ENCODE measurements at places on chromosomes 5 and 9. TPM values are rescaled to one million over a fixed set of nuclear protein-coding genes. Genes with fewer than 3 reads are reported as not detected.

The SPATA31D4 gene
- total RNA-seq: not detected

The ZDHHC11 gene
- 0.36 TPM for total RNA-seq

The GABRB2 gene
- not detected for total RNA-seq

The LCN9 gene
- not detected for total RNA-seq

The CCDC180 gene
- 0.90 TPM for total RNA-seq

DNA sequence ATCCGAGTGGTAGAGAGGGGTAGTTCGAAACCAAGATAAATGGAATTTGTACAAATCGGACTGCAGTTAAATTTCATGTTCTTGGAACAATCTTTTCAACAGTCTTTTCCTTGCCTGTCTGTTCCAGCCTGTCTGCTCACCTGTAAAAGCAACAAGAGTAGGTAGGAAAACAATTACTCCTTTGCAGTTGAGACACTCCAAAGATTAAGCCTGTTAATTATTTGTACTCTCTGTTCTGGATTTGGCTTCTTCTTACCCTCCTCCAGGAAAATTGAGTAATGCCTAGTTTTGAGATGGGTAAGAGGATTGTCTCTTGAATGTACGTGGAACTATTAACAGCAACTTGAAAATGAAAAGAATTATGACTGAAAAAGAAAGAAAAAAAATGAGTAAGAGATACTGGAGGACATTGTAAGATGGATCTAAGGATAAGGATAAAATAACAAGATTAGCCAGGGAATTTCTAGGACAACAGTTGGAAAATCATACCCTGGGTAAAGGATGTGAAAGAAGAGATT is 24.3 kb downstream of the SPAAR start:
- no peak for DNase-seq

DNA sequence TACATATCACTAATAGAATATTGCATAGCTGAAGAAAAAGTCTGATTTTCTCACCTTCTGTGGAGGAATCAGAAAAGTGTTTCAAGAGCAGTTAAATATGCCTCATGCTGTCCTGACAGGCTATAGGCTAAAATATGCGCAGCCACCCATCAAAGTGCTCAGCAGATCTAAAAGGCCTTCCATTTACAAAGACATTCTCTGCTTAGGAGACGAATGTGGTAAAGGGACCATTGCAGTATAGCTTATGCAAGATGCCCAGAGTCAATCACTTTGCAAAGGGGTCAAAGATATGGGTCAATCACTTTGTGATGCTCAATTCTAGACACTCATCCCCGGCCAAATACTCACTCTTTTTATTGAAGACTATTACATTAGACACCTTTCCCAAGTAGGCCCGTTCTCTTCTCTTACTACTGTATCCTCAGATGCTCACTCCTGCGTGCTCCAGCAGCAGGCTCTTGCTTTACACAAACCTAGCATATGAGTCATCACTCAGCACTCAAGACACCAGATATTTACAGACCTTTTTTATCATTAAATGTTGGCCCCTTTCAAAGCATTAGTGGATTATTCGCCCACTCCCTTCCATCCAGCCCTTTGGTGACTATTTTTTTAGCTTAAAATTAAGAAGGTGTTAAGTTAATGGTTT is 568.2 kb upstream of the CDH18 start:
- no peak for DNase-seq

GRCh38 chr9:98074115-98074990 is 17.8 kb downstream of the NANS start:
- peak; percentile 59 for DNase-seq

DNA sequence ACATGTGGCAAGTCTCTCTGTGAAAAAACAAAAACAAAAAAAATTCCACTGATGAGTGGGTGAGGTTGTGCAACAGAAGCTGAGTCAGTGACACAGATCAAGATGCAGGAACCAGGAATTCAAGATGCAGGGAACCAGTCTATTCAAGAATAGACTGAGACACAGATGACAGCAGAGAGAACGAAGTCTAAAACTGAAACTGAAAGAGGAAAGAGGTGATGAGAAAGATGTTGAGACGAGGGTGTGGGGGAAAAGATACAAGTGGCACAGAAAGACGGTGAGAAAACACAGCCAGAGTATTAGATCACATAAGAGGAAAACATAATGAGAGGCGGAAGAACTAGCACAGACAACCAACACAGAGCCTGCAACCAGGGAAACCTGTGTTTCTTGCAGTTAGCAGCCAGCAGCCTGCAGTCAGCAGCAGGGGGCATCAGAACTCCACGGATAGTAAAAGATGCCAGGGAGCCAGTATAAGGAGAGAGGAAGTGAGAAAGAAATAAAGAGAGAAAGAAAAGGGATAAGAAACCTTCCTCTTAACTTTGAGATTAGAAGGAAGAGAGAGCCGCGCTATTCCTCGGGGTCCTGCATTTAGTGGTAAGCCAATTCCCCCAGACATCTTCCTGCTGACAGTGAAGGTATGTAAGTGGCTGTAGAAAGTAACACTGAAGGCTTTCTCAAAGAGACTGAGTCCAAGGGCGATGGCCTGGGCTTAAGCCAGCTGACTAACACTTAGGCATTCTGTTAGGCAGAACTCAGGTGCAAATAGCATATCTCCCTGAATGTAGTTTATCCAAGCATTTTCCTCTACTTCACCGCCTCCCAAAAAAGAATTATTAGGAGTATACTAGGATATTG is 79.0 kb downstream of the TLR4 start:
- DNase-seq: no peak

DNA sequence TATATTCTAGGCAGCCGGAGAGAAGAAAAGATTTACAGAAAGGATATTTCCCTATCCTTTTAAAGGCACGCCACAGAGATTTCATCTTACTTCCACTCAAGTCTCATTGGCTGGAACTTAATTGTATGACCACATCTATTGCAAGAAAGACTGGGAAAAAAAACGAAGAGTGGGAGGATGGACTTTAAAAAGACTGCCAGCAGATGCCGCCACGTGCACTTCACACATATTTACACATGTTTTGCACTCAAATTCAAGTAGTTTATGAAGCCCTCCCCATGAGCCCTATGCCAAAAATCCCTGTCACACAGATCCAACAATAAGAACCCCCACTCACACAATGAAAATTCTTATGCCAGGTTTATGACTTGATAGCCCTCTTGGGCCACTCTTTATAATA is 138.5 kb upstream of the TYRP1 start:
- peak; percentile 1 for DNase-seq

DNA sequence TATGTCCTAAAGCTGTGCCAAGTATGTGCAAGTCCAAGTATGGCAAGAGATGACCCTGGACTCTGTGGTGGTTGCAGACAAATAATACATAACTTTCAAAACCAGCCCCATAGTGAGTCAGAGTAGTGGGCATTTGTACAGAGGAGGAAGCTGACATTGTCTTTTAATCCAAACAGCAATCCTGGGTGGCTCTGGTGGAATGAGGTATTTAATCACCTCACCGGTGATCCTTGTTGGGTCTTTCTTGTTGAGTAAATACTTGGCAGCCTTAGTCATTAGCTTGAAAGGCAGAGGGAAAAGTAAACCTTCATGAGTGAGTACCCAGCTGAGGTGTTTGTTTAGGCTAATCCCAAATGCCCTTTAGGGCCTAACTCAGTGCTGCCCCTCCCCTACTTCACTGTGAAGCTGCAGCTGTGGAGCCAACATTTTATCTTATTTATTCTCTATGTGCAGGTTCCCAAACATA is 148.7 kb upstream of the SLC12A2 start:
- DNase-seq: peak; percentile 63

GRCh38 chr9:13911473-13911872 is 402.5 kb downstream of the NFIB start:
- DNase-seq: no peak

- DNase-seq: peak; percentile 77
These were observed 129.8 kb downstream of the SLC12A2 start for GRCh38 chr5:128213340-128213739.

- DNase-seq: no peak
These were observed 9.3 kb downstream of the PBX3 start for GRCh38 chr9:125756518-125756917.

DNA sequence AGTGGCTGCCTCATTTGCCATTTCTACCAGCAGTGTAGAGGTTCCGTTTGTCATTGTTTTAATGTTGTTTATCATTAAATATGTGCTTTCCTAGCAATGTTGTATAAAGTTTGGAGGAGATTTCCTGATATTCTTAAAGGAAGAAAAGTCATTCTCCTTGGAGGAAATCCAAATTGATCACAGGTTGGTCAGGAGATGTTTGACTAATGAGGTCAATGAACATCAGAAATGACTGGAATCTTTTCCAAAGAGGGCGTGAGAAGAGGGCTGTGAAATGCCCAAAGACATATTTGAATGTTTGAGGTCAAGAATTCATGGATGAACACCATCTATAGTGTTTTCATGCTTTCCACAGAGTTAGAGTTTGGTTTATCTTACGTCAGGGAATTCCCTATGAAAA is 471.3 kb downstream of the MAT2B start:
- peak; percentile 53 for DNase-seq

DNA sequence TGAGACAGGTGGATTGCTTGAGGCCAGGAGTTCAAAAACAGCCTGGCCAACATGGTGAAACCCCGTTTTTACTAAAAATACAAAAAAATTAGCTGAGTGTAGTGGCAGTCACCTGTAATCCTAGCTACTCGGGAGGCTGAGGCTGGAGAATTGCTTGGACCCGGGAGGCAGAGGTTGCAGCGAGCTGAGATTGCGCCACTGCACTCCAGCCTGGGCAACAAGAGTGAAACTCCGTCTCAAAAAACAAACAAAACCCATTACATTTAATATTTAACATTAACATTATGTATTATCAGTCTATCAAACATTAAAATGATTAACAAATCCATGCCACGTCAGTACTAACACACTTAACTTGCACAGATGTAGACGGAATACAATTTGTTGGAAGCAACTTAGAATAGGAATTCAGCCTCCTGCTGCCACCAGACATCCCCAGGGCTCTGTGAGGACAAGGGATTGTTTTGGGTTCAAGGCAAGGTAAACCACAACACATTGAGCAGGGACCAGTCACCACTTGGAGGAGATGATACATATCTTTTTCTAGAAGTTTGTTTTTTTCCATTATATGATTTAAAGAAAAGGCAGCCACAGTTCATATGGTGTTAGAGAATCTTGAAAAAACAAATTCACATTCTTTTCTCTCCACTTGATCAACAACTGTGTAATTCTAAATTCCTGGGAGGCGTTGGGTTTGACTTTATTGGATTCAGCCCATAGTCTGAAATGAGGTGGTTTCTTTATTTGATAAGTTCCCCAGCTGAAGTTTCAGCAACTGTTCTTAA is 104.1 kb upstream of the BASP1 start:
- peak; percentile 89 for DNase-seq

DNA sequence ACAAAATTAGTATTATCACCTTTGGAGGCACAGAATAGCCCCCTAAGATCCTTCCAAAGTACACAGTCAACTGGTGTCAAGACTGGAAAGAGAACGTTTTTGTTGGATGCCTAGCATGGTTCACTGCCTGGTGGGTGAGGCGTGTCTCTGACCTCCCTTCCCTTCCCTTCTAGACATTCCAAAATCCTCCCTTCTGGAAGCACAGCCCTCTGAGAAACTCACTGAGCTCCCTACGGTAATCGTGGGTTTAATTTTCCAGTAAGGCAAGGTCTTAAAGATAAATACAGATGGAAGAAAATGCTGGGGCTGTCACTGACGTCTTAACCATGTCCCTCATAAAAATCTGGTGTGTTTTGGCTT is 138.8 kb downstream of the LIFR start:
- DNase-seq: no peak

DNA sequence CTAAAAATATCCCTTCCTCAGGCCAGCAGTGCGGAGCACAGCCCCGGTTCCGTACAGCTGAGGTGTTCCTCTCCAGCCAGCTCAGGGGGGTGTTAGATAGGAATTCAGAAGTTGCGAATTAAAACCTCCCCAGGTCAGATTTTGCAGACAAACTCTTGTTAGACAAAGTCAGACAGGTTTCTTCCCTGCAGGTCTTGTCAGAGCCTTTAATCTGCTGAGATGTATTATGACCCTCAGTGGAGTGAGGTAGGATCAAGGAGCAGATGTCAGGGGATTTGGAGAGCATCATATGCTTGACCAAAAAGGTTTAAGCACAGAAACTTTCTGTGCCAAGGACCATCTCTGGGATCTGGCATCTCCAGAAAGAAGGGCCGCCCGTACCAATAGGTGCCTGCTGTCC is 60.1 kb downstream of the NTNG2 start:
- DNase-seq: no peak

GRCh38 chr5:670396-671270 is 22.5 kb downstream of the TPPP start:
- no peak for DNase-seq

DNA sequence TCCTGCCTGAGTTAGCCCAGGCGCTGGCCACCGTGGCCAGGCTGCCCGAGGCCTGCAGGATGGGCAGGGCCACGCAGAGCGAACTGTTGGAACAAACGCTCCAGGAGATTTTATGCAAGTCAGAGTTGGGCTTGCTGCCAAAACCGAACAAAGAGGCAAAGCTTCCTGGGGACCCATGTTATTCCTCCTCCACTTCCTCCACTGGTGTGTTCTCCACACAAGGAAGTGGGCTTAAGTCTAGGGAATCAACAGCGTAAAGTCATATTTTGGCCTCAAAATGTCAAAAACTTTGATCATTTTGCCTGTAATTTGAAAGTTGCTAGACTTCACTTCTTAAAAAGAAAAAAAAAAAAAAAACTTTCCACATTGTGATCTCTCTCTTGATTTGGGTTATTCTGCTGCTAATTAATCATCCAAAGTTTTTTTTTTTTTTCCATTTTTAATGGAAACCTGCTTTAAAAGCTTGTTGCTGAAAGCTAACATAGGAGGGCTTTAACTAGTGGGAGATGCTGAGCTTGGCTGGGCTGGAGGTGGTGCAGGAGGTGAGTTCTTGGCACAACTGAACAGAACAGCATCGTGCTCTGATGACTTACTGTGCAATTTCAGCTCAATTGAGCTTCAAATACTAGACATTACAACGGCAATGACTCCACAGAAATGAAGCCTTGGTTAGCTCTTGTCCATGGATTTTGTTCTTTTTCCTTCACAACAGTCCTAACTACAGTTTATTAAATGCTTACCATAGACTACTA is 73.0 kb downstream of the PTPDC1 start:
- peak; percentile 50 for DNase-seq

DNA sequence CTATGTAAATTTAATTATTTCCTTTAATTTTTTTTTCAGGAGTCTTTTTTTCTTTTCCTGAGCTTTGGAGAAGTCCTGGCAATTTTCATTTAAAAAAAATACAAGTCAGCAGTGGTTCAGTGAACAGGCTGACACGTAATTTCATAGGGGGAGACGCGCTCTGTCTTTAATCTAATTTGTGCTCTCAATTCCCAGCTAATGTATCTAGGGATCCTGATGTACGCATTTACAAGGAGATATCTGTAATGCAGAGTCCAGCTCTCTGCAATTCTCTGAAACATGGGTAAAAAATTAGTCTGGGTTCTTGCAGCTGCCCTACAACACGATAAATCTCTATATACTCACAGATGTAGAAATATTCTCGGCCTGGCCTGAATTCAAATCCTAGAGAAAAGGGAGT is 243.9 kb downstream of the EFNA5 start:
- DNase-seq: no peak
